Mesothelial cell of epicardium (in vitro differentiated cells): ENCODE measurements at places on chromosomes 12 and 14.

- no peak for DNase-seq
Observed at GRCh38 chr12:68838046-68838886, 30.3 kb downstream of the MDM2 start.

DNA sequence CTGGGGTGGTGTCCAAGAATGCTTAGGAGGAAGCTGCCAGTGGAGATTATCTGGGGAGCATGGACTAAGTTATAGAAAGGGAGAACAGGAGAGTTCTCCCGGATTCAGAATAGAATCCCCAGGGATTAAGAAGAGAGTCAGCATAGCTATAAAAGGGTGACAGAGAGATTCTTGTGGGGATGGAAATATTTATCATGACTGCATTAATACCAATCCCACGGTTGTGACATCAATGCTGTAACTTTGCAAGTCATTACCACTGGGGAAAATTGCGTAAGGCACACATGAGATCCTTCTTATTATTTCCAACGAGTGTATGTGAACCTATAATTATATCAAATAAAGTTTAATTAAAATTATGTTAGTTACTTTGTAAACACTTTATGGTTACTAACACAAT is 447.9 kb upstream of the TMEM132C start:
- no peak for DNase-seq

DNA sequence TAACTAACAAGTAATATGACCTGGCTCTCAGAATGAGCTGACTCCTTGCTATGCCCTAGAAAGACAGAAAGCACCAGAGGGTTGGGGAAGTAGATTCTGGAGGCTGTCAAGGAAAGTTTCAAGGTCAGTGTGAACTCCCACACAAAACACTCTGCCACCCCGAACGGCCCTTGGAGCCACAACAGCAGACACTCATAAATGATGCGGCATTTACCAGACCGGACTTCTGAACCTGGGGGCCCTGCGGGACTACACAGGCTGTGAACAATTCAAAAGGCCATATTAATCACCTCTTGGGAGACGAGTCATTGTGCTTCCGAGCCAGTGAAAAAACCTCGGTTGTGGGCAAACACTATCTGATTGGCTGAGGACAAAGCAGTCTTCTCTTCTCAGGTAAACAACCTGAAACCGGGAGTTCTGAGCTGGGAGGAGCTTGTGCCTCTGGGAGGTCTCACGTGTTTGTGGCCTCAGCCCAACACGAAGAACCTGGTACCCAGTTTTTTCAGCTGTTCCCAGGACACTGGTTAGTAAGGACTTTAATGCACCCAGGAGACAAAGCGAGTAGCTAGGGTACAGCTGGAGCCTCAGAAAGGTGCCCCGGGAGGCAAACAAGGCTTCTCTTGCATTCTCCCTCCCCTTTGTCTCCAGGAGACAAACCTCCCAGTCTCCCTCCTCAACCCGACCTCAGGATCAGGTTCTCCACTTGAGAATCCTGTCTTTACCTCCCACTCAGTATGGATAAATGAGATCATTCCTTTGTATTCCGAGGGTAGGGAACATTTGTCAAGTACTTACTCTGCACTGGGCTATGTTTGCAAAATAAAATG is 35.3 kb downstream of the VWF start:
- no peak for DNase-seq

GRCh38 chr12:118870551-118870950 is 110.8 kb upstream of the SRRM4 start:
- DNase-seq: no peak

- DNase-seq: no peak
Observed at GRCh38 chr14:101409006-101409543, 152.2 kb upstream of the DIO3 start.

GRCh38 chr14:58724702-58725101 is 86.9 kb downstream of the DACT1 start:
- DNase-seq: no peak

DNA sequence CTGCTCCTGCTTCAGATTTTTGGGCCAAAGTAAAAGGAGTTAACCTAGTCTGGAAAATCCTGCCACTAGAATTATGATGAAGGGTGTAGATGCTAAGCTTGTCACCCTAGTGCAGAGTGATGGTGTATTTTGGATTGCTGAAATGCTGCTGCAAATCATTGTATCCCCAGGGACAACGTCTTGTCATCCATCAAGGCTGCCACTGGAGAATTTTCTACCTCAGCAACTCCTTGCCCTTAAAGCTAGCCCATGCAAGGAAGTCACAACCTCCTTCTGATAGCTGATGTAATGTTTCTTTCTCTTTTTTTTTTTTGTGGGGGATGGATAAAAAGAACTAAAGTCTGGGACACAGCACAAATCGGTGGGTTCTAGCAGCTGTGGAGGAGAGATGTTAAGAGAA is 139.4 kb upstream of the FRMD6 start:
- DNase-seq: no peak

GRCh38 chr12:4477129-4477528 is 31.5 kb upstream of the FGF6 start:
- no peak for DNase-seq

- DNase-seq: no peak
Observed at GRCh38 chr14:22438742-22439141, 150.3 kb downstream of the DAD1 start.

DNA sequence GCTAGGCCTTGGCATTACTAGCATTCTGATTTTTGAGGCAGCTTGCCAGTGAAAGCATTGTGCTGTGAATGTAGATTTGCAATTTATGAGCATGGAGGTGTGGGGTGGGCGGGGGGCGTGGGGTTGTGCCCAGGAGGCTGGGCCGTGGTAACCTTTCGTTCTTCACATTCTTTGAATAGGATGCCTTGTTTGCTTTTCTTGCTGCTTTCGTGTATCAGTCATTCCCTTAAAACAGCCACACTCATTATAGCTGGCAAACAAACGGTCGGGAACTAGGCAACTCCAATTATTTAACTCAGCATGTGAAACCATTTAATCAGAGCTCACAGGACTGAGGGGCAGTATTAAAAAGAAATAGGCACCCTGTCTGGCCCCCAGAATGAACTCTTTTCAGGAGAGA is 115.9 kb upstream of the PELI2 start:
- DNase-seq: no peak

DNA sequence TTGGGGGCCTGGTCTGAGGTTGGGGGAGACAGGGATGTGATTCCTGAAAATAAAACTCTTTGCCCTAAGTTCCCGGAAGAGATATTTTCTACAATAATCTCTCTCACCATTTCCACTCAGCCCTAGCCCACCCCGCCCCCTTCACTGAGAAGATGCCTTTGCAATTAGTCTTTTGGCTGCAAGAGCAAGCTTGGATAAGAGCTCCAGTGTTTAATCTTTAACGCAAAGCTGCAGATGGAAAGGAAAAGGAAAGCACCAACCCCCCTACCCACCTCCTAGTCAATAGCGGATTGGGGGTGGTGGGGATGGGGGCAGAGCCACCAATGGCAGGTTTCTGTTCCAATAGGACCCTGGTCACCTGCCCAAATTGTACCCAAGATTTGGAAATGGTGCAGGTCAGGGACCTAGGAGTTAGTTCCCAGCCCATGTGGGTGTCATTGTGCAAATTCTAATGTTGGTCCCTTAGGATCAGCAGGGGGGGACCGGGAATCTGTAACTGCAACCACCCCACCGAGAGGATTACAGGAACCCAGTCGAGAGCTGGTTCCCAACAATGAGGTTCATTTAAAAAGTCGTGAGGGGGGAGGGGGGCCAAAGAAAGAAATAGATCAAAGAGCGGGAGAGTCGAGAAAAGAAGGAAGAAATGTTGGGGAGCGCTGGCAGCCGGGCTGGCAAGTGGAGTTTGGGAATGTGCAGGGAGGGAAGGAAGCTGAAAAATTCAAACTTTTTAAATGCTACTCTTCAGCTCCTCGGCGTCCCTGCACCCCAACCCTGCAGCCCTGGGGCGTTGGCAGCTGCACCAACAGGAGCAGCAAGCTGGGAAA is 1.6 kb downstream of the ZFP36L1 start:
- DNase-seq: peak; percentile 38

DNA sequence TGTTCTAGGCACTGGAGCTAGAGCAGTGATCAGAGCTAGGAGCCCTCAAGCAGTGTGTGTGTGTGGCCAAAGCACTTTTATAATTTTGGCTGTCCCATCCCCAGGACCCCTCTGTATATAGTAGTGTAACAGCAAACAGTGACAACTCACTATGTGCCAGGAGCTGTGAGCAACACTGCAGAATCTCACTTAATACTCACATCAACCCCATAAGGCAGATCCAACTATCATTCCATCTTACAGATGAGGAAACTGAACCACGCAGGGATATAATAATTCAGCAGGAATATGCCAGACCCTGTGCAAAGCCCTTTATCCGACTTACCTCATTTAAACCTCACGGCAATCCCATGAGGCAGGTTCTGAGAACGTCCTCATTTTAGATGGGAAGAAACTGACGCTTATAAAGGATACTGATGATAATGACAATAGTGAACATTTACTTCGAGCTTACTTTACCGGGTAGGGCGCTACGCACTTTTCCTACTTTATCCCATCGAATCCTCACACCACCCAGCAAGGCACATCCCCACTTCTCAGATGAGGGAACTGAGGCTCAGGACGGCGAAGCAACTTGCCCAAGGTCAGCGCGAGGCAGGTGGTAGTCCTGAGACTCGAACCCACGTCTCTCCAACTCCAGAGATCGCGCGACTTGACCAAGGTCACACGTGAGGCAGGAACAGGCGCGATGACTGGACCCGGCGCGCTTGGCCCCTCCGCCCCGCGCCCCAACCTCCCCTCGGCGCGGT is 687 bp downstream of the RAB35 start:
- no peak for DNase-seq

- DNase-seq: no peak
Observed at GRCh38 chr12:104588921-104589590, 132.3 kb downstream of the CHST11 start.

DNA sequence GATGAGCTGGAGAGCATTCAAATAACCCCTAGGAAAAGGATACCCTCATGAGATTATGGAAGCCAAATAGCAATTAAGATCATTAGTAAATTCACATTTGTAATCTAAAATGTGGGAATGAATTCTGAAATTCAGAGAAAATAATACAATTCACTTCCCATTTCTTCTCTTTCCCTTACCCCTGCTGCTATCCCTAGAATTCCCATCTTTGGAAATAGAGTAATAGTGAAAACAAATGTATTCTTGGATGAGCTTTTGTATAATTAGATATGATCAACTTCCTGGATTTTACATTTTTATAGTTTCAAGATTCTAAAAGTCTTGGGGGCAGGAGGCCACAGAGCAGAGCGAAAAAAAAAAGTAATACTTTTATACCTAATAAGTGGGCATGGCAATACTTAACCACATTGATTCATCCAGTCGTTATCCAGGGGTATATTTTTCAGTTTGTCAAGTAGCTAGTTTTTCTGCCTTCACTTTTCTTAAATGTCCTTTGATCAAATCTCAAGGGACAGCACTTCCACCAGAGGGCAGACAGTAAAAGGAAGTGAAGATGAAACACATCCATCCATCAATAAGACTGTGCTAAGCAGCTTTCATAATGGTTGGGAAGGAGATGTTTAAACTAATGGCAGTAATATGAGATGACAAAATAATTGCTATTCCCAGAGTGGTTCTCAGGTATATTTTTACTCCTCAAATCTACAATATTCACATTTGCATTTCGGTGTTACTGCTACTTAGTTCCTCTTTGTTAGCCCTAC is 401.3 kb downstream of the DIO2 start:
- no peak for DNase-seq

DNA sequence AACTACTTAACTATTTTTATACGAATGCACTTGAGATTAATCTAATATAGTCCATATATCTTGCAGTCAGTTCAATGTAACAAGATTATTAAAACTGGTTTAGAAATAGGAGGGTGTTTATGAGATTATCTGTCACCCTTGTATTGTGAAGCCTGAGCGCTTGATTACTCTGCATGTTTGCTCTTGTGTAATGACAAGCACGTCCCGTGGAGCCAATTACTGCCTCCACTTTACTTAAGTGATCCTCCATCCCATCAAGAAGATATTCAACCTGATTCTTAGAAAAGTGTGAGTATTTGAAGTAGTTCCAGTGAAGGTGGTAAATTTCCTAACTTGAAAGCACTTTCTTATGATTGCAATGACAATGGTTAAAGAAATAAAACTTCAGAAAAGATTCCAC is 415.2 kb upstream of the GARIN6 start:
- no peak for DNase-seq

DNA sequence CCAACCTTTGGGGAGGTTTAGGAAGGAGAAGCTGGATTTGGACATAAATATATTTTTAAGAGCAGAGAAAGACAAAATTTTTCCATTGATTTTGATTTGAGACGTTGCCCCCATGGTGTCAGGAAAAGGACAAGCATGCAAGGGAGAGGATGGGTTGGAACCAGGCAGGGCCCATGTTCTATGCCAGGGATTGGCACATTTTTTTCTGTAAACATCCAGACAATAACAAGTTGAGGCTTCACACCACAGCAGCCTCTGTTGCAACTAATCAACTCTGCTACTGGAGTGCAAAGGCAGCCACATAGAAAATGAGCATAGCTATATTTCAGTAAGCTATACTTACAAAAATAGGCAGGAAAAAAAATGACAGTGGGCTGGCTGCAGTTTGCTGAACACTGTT is 44.7 kb downstream of the NR1H4 start:
- no peak for DNase-seq

DNA sequence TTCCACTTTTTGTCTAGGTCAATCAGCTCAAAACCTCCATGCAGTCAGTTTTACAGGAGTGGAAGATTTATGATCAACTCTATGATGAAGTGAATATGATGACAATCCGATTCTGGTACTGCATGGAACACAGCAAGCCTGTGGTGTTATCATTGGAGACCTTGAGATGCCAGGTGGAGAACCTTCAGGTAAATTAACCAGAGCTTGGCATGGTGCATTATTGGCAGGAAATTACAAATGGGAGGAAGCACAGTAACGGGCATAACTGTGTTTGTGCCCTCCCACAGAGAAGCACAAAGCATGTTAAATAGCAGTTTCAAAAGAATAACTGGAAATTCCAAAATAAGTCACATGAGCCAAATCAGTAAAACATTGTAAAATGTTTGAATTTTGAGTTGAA is 135.6 kb downstream of the ESR2 start:
- no peak for DNase-seq
